ENCODE measurements at places on chromosomes 1 and 21. TPM values are rescaled to one million over a fixed set of nuclear protein-coding genes. Genes with fewer than 3 reads are reported as not detected.

Gene INSRR
- total RNA-seq: under 0.01 TPM

Gene FMO3
- not detected for total RNA-seq

Gene OPRD1
- 0.82 TPM for total RNA-seq

Gene FCN3
- total RNA-seq: not detected

Gene LRRC71
- total RNA-seq: not detected

GRCh38 chr1:155342842-155343241, 22.1 kb downstream of the RUSC1 start:
- no peak for DNase-seq

- peak; percentile 88 for DNase-seq
These were observed at the start of gene E2F2 for GRCh38 chr1:23530747-23531561. Gene E2F2 (minus strand): TSS chr1:23531233. CDS start chr1:23530793, 440 bp downstream.

DNA sequence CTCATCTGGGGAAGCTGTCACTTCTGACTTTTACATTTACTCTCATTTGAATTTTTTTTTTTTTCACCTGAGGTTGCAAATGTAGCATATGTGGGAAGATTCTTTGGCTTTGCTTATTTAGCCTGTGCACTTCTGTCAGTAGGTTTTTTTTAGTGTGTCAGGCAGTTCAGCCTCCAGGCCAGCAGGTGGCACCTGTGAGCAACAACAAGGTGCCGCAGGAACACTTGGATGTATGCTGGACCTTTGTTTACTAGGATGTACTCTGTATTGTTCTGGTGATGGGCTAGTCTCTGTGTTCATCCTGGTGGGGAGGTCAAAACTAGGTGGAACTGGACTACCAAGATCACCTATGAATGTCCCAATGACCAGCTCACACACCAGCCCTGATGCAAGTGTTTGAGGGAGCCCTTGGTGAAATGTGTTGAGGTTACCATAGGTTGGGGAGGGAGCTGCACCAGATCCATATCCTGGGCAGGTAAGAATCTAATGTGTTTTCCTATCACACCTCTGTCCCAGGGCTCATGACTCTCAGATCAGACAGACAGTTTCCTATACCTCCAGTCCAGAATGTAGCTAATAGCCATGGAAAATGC, 618.2 kb downstream of the BRINP3 start:
- no peak for DNase-seq

GRCh38 chr1:171581766-171582165, 40.3 kb upstream of the MYOCOS start:
- no peak for DNase-seq

DNA sequence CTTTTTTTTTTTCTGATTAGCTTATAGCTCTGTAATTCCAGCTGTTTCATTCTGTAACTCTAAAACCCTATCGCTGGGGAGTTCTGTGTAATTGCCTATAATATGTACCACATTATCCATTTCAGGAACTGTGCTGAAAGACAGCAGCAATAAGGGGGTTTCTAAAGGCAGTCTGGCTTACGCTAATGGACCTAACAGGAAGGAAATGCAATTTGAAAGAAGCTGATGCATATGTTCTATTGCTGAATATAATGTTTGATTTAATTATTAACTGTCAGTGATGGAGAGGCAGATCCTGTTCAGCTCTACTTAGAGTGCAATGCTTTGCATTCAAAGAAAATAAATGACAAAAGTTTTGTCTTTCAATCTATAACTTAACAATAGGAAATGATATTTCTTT, 209.4 kb upstream of the SNX7 start:
- no peak for DNase-seq

GRCh38 chr1:201734786-201735185, 94.2 kb upstream of the IPO9 start:
- DNase-seq: no peak

- peak; percentile 52 for DNase-seq
These were observed 82.2 kb upstream of the BMP8A start for GRCh38 chr1:39409055-39409816.

GRCh38 chr1:216765346-216766300, 42.4 kb upstream of the ESRRG start:
- no peak for DNase-seq

DNA sequence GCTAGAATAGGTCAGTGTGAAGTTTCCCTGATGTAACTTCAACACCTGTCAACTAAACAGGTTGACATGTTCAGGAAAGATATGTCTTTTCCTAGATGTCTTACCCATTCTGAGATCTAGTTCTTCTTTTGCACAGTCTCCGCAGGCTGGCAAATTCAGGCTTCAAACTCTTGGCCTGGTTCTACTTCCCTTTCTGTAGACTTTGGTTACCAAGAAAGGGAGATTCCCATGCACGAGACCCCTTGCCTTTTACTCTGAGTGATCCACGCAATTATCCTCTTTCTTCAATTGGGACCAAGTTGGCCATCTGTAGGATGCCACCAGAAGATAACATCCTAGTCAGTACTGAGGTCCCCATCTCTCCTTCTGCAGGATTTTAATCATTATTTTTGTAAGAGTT, 2.0 kb downstream of the CFAP45 start:
- DNase-seq: no peak

GRCh38 chr1:48120621-48121020, 101.9 kb upstream of the SLC5A9 start:
- DNase-seq: no peak

GRCh38 chr1:115545096-115545720, 96.6 kb upstream of the VANGL1 start:
- DNase-seq: no peak

DNA sequence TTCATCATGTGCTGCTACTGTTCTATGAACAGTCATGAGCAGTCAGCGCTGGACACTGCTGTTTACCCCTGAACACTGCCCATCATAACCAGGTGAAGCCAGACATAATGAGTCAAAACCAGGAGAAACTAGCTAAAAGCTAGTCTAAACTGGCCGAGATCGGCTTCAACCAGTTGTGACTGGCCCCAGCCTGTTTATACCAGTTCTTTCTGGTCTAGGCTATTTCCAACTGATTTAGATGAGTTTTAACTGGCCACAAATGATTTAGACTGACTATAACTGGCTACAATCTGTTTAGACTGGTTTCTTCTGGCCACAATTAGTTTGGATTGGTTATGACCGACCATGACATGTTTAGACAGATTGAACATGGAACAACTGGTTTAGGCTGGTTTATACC, 348.3 kb upstream of the CAMK1G start:
- DNase-seq: no peak

- no peak for DNase-seq
These were observed 106.2 kb upstream of the VAMP3 start for GRCh38 chr1:7664893-7665250.

Measured in frontal cortex (tissue), 4 donors.